ENCODE measurements at places on chromosomes 6 and 20.

GRCh38 chr6:36227379-36228228 lies 31.1 kb downstream of the BRPF3 start:
- no peak for DNase-seq

GRCh38 chr6:38271081-38271480 lies 368.6 kb downstream of the BTBD9 start:
- DNase-seq = no peak

DNA sequence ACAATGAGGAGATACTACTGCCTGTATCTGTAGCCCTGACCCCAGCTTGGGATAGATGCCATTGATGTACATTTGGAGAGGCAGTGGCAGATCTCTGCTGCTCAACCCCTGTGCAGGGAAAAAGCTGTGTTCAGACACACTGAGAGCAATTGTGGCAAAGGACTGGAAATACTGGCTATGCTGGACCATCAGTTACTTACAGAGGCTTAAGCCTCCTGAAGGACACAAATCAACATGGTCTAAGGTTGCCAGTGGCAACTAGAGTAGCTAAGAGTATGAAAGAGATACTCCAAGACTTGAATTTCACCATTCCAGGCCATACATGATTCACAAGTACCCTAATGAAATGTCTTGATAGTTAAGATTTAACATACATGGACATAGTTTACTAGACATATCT lies 32.4 kb upstream of the ENPP4 start:
- DNase-seq = no peak

DNA sequence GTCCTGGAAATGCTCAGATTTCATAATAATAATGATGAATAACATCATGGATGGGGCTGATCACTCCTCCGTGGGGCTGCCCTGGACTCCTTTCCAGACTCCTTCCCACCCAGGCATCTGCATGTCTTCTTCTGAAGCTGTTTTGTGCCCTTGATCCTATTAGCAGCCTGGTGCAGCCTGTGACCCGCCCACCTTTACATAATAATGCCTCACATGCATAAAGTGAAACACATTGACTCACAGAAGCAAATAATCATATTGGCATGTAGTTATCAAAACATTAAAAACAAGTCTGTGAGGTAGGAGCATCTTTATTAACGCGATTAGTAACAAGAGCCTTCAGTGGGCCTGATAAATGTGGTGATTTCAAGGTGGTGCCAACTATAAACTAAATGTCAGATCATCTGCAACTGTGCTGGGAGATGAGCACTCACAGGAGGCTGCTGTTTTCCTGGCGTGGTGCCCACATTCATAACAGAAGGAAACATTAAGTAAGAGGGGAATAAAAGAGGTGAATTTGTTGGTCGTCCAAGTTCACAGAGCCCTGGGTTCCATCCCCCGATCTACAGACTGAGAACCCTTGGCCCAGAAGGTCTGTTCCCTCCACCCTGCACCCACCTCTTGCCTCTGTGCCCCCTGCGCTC lies 344.7 kb downstream of the CDH4 start:
- no peak for DNase-seq

GRCh38 chr6:20116792-20117191 lies 95.5 kb downstream of the MBOAT1 start:
- DNase-seq = no peak

- no peak for DNase-seq
Observed at GRCh38 chr6:166305562-166306117, 2.6 kb downstream of the PRR18 start.

GRCh38 chr20:48761023-48761785 lies 66.6 kb downstream of the PREX1 start:
- DNase-seq = peak; percentile 36

DNA sequence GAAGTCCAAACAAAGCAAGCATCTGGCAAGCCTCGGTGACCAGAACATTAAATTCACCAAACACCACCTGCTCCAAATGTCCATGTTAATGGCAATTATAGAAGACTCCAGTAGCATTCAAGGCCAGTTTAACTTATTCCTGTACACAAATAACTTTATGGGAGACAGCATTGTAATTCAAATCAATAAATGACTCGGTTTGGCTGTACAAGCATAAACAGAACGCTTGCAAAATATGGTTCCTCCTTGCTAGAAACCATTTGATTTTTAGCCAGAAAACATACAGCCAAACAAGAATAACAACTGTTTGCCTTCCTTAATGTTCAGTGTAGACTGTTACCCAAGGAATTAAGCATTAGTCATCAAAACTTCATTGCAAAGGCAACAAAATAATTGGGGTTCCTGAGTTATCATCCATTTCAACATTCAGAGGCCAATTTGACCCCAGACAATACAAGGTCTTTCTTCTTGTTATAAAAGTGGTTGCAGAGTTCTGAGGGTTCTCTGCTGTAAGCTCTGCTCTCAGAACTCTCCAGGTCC lies 125.1 kb downstream of the BFSP1 start:
- DNase-seq = no peak

- DNase-seq = no peak
Observed at GRCh38 chr6:113287396-113287795, 569.7 kb upstream of the MARCKS start.

GRCh38 chr20:25336561-25337422 lies 53.8 kb downstream of the ABHD12 start:
- DNase-seq = no peak

- no peak for DNase-seq
Observed at GRCh38 chr6:33850869-33851541, 47.2 kb upstream of the MLN start.

DNA sequence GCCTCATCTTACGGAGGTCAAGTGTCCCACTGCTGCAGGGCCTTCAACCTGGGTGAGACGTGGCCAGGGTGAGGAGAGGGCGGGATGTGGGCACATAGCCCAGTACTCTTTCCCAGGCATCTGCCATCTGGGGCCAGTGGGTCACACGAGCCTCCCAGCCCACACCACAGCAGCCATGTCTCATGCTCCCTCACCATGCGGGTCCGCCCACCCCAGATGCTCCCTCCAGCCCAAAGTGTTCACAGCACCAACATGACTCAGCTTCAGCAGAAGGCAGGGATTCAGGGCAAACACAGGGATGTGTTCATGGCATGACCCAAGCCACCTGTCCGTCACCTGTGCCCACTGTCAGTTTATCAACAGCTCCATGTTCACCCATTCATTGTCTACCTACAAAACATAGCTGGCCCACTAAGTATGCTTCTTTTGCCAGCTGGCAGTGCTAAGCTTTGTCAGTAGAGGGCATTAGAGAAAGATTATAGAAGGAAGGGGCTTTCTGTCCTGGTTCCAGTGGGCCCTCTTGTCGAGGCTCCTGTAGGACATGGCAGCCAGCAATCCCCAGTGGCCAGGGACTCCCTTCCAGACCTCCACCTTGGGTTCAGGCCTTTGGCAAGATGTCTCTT lies 109.2 kb downstream of the FOXF2 start:
- no peak for DNase-seq

DNA sequence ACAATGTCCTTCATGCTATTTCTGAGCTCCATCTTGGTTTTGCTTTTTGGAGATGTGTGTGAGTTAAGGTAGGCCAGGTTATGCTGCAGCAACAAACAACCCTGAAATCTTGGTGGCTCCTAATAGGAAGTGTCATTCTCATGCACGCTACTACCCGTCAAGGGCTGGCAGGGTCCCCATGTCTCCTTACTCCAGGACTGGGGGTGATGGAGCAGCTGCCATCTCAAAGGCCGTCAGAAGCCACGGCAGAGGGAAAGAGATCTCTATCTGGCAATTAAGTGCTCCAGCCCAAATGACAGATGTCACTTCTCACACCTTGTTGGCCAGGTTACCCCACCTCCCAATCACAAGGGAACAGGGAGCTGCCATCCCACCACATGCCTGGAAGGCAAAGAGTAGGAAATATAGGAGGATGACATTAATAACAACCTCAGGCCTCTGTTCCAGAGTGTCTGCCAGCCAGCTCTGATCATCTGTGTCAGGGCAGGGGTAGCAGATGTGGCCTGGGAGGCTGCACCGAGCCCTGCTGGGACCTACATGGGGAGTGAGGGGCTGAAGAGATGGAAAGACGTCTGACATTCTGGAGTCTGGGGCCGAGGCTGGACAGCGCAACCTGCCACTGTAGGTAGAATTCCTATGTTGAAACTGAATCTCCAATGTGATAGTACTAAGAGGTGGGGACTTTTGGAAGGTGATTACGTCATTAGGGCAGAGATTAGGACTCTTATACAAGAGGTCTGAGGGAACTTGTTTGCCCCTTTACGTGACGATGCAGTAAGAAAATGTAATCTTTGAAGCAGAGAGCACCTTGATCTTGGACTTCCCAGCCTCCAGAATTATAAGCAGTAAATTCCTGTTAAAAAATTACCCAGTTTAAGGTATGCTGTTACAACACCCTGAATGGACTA lies 4.8 kb upstream of the SDCBP2 start:
- DNase-seq = no peak

GRCh38 chr6:163698086-163698485 lies 283.6 kb downstream of the QKI start:
- DNase-seq = no peak

DNA sequence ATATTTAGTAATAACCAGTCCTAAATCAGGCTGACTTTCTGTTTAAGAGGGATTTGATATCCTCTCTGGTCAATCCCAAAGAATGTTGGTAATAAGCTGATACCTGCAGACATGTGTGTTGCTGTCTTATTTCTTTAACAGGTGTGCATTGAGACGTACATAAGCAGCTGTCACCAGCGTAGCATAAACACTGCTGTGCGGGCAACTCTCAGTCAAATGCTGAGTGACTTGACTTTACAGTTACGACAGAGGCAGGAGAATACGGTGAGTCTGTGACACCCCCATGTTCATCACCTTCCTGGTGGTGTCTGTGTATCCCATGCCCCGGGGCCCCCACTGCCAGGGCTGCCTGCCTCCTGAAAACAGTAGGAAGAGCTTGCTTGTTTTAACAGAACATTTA lies 20.1 kb upstream of the PBOV1 start:
- DNase-seq = no peak

DNA sequence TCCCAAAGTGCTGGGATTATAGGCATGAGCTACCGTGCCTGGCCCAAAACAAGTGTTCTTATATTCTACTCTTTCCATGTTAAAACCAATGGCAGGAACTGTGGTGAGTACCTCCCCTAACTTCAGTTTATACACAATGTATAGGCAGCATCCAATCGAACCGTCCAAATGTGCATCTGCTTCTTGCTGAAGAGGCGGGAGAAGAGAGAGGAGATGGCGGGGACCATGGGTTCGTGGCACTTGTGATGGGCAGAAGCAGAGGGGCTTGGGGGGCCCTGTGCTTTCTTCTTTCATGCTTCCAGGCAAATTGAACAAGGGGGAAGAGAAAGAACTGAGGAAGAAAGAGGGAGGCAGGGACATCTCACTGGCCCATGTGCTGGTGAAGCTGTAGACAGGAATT lies 11.2 kb upstream of the TCFL5 start:
- no peak for DNase-seq

- DNase-seq = no peak
Observed at GRCh38 chr6:43274916-43275597, 23.0 kb upstream of the SLC22A7 start.

- DNase-seq = no peak
Observed at GRCh38 chr6:116154887-116155286, 29.0 kb upstream of the COL10A1 start.

Measured in T follicular helper cell (primary cell).